ENCODE measurements at places on chromosomes 1 and 21.

DNA sequence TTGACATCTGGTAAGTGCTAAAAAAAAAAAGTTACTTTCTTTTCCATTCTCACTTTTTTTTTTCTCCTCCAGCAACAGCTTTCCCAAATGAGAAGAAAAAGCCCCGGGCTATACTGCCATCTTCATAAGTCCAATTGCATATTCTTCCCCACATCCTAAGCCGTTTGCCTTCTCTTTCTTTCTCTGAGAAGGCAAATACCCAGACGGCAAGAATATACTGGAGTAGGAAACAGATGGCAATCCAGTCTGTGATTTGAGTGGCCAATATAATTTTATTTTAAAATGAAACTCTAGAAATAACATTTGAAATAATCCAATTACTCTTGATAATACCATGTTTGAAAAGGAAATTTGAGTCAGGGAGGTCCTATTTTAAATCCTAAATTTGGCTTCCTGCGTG is 44.6 kb upstream of the GREM2 start:
- DNase-seq: no peak

GRCh38 chr1:11044849-11045427 is 2.1 kb downstream of the MASP2 start:
- no peak for DNase-seq

DNA sequence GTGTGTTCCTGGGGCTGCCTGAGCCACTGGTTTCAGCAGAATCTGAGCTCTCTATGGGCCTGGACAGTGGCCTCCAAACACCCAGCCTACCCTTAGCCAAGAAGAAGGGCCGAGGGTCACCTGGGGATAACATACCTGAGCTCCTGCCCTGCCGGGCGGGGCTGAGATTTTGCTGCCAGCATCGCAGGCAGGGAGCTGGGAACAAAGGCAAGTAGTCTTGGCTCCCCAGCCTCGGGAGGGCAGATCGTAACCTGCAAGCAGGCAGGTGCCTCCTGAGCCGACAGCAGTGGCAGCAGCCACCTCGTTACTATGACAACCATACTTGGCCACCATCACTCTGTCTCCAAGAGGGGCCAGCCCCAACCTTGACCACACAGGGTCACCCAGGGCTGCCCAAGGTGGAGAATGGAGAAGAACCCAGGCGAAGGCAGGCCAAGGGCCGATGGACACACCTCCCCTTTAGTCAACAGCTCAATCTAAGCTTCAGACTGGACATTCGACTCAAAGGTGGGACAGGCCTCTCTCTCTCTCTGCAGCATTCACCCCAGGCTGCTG is 54.6 kb downstream of the TOMM20 start:
- DNase-seq: no peak

DNA sequence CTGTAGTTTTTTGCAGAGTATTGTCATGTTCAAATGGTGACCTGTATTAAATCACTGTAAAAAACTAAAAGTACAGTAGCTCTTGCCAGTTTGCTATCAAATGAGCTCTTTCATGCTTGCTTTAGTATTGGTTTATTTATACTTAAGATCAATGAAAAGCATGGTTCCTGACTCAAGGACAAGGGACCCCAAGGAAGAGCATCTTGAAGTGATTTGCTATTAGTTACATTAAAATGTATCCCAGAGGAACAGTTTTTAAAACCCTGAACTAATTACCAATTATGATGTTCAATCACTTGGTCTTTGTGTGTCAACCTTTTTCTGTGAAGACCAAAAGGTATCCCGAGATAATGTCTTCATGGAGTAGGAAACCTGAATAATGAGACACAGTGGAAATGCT is at the start of gene OR13G1:
Gene OR13G1 (minus strand): TSS at position 101 of the 400 bp plus-strand sequence. CDS start 6,698 bp downstream, outside the sequence.
- no peak for DNase-seq

DNA sequence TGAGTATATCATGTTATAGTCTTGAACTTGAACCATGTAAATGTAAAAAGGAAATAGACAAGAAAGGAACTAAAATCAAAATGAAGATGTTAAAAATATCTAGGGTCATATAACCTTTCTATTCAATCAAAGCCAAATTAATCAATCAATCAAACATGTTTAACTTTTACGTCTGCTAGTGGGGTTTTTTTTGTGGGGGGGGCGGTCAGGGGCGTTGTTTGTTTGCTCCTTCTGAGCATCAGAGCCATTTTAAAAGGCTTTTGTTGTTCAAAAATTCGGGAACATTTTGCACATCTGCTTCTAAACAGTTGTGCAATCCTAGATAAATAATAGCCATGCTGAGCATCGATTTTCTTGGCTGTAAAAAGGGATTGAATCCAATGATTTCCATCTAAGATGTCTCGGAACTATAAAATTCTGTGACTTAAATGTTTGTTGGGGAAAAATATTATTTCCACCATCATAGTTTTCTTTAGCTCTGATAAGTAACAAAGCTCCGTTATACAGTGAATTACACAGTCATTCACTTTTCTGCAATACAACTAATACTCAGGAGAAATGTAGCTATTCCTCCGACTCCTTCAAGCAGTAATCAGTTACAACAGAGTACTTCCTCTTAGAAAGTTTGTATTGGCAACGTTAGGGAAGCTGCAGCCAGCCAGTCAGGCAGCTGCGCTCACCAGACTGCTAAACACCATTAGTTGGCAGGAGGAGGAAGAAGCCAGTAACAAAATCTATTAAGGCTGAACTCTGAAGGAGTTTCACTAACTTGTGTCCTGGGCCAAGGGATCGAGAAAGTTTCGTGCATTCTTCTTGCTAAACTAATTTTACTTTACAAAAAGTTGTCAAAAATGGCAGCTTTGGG is 2.2 kb downstream of the SPATA6 start:
- peak; percentile 14 for DNase-seq

DNA sequence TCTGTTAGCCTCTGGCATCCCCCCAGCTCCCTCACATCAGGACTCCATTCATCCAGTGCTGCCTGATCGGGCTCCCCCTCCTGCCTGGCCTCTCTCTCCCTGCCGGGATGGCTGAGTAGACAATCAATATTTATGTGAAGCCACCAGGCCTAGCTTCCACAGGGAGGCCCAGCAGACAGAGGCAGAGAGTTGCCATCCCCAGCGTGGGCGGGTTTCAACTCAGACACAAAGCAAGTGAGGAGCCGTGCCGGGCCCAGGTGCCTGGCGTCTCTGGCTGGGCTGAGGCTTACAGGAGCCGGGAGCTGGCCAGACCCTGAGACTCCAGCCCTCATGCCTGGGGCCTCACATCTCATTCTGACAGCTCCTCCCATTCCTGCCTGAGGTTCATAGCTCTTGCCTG is 34.5 kb upstream of the ATP2B4 start:
- no peak for DNase-seq

DNA sequence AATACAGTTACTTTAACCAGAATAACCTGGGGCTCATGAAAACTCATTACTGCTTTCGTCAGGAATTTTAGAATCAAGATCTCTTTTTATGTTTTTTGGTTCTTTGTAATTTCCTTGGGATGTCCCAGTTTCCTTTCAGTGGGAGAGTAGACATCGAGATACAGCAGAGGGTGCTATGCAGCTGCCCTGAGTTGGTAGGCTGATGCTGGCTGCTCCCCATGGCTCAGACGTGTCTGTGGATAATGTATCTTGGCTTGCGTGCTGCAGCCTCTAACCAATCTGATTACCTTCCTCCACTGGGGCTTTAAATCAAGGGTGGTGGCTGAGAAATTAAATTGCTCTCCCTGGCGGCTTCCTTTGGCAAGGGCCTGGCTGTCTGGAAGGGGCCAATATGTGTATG is 253.7 kb downstream of the CACNA1E start:
- DNase-seq: no peak

GRCh38 chr1:244836135-244836521 is 670 bp downstream of the COX20 start:
- DNase-seq: no peak

GRCh38 chr1:53615101-53615500 is 123.9 kb downstream of the GLIS1 start:
- no peak for DNase-seq

DNA sequence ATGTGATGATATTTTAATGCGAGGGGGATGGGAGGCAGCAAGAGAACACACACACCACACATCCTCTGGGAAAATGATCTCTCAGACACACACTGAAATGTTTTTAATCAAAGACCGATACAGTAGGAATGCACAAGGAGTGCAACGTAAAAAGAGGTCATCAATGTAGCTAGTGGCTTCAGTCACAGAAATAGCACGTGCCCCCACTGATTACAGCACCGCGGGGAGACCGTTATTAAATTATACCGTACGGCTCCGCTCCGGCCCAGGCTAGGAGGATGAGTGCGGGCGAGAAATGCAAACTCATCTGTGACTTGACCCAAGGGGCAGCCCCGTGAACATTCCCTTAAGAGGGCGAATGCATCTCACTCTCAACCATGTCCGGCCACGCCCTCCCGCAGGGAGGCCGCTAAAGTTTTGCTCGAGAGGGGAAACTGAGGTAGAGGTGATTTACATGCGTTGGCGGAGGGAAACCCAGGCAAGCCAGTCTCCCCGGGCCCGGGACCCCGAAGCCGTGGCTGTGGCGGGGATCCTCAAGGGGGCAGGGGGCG is 552 bp downstream of the UBR4 start:
- DNase-seq: no peak

DNA sequence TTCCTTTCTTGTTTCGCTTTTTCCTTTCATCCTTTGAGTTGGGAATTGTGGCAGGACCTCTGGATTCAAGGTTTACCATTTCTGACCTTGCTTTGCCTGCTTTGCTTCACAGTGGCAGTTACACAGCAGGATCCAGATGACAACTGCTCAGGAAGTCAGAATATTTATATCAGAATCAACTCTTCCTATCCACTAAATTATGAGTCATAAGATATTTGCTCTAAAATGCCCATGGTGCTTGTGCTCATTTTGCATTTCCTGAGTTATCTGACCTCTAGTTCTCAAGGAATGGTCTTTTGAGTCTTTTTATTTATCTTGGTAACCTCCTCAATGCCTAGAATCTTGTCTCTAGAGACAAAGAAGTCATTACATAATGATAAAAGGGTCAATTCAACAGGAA is 290.8 kb downstream of the LRRC7 start:
- no peak for DNase-seq

DNA sequence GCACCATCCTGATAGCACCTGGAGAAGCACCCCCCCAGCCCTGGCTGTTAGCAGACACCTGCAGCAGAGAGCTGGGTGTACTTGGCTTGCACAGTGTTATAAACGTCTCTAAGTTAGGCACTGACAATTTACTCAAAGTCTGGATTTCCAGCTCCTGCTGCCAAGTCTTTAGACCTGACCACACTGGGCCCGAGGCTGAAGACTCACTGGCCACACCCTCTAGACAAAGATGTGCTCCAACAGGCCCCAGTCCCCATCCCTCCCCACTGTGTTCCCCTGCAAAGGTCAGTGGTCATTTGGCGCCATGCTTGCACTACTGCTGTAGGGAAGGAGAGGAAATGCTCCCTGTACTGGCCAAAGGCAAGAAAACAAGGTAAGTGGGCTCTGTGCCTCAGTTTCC is 31.1 kb downstream of the PADI6 start:
- DNase-seq: no peak
